NCI-H2227 treated with DMSO at 0.1 percent for 48 hours (cell line): ENCODE measurements at places on chromosomes 4 and X.

GRCh38 chr4:27692868-27693634 lies 832.4 kb downstream of the STIM2 start:
- no peak for DNase-seq

DNA sequence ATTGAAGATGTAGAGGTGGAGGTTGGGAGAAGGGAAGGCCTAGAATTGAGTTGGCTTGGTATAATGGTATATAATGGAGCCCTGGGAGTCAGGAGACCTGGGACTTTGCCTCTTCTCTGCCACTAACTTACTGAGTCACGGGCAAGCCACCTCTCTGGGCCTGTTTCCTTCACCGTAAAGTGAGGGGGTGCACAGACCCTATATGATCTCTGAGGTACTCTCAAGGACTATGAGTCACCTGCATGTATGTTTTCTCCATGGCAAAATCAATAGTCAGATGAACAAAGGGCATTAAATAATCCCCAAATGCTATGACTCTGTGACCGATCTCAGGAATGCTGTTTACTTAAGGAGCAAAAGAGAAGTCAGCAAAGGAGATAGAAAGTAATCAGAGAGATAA lies 5.1 kb downstream of the P2RY4 start:
- no peak for DNase-seq

DNA sequence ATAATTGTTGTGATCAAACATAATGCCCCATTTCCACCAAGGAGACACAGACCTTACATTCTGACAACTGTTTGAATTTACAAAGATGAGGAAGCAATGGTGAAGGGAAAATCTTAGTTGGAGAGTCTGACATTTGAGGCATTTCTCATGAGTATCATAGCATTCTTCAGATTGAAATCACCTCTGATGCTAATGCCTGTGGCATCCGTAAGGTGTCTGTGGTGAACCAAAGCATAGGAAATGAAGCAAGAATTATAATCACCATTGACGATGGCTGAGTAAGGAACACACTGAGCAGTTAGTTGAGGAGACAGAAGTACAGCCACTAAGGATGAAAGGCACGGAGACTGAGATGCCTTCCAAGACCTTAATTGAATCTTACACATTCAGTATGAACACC lies 575.7 kb downstream of the TRIML1 start:
- DNase-seq: no peak

DNA sequence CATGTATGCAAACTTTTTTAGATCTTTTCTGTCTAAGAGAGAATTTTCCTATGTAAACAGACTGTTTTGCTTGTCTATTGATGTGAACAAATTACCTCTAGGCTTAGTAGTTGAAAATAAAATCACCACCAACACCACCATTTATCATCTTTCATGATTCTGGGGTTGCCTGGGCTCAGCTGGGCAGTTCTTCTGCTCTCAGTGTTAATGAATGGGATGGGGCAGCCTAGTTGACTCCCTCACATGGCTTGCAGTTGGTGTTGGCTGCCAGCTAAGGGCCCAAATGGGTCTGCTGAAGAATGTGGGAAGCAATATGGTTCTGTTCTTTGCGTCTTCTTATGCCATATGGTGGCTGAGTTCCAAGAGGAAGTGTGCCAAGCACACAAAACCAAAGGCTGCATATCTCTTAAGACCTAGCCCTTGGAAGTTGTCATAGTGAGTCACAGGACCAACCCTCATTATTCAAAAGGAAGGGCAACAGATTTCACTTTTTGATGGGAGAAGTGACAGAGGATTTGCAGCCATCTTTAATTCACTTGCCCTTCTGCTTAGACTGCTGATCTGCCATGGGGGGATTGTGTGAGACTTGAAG lies 17.9 kb downstream of the REELD1 start:
- no peak for DNase-seq

- no peak for DNase-seq
Observed at GRCh38 chr4:189921058-189921457, 19.6 kb upstream of the FRG1 start.

DNA sequence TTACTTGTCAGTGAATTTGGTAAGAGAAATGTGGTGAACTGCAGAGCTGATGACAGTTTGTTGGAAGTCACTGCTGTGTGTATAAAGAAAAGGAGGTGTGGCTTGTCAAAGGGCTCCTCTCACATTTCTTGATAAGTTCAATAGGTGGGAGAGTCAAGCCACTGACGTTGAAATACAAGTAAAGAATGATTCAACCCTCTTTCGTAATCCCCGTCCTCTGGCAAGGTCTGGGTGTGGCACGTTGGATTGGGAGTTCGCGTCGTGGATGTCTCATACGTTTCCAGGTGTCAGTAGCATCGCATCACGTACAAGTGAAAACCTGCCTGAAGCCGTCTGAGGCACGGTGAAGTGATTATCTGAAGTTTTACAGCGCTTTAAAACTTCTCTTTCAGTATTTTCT lies 76.4 kb downstream of the EGF start:
- DNase-seq: no peak

DNA sequence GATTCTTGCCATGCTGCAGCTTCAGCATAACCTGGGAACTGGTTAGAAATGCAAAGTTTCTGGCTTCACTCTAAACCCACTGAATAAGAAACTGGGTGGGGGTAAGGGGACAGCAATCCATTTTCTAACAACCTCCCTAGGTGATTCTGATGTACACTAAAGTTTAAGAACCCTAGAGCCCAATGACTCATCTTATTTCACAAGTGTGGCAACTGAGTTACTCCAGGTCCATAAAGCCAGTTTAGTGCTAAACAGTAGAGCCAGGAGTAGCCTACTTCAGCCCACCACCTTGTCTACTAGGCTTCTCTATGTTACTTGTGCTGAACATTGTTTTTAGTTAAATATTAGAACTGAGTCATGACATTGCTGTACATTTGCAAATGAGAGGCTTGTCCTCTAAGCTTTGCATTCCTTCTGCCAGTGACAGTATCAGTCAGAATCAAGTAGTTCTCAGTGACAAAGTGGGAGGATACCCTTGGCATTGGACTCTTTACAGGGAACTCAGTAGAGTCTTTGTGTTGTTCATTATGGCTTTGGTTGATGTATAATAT lies 518.0 kb downstream of the RPA4 start:
- DNase-seq: no peak

- DNase-seq: no peak
Observed at GRCh38 chr4:63607169-63607872, 801.9 kb downstream of the TECRL start.

DNA sequence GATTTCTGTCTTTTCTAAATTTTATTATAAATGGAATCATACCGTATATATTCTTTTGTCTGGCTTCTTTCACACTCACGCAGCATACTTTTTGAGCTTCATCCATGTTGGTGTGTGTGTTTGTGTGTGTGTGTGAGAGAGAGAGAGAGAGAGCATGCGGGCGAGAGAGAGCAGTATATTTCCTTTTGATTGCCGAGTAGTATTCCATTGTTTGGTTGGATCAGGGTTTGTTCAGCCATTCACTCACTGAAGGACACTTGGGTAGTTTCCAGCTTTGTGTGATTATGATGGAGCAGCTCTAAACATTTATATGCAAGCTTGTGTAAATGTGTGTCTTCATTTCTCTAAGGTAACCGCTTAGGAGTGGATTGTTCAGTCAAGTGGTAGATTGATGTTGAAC lies 3.1 kb upstream of the L1CAM start:
- no peak for DNase-seq

GRCh38 chr4:47579235-47579634 lies 94.2 kb downstream of the ATP10D start:
- no peak for DNase-seq

- no peak for DNase-seq
Observed at GRCh38 chr4:185408432-185408831, 11.8 kb downstream of the ANKRD37 start.

DNA sequence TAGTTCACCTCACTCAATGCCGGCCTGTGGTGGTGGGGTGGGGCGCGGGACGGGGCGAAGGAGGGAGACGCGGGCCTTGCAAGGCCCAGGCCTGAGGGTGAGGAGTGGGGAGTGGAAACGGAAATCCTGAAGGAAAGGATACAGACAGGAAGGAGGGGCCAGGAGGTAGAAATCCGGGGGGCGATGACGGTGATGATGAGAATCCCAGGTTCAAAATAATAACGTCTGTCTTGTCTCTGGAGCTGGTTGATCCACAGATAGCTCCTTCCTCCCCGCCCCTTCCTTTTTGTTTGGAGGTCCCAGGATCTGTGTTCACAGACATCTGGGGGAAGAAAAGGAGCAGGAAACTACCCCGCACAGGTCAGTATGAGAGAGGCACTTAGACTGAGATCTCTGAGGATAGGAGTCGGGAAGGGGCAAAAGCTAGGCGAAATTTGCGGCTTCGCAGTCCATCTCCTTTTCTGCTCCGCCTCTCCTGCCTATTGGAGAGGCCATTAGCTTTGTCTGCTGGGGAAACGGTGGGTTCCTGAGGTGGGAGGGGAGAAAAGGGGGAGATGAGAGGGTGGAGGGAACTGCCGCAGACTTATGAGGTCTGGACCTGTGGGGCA lies 746 bp downstream of the TCEAL7 start:
- DNase-seq: peak; percentile 54

- DNase-seq: no peak
Observed at GRCh38 chr4:97917115-97917514, 226.2 kb downstream of the STPG2 start.

GRCh38 chr4:124135409-124135813 lies 577.1 kb downstream of the ANKRD50 start:
- no peak for DNase-seq

GRCh38 chr4:2933566-2934076 lies 29.6 kb downstream of the NOP14 start:
- DNase-seq: no peak

- DNase-seq: no peak
Observed at GRCh38 chr4:81084029-81084428, 53.5 kb downstream of the BMP3 start.

GRCh38 chr4:127967141-127967775 lies 2.1 kb downstream of the ABHD18 start:
- DNase-seq: no peak

- no peak for DNase-seq
Observed at GRCh38 chrX:17375637-17376430, 834 bp downstream of the NHS start.

DNA sequence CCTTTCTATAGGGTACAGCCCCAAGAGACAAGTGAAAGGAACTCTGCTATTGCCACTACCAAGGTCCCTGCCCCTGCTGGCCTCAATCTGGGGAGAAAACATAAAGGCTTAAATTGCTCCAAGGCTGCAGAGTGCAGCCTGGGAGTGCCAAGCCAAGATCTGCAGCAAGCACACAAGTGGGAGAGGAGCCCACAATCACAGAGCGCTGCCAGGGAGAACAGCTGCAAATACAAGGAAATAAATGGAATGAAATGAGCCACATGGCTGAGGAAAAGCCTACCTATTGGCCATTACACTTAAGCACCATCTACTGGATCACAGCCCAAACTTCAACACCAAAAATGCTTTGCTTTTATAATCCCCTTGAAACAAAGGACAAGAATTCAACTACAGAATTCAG lies 582.4 kb downstream of the FAM133A start:
- no peak for DNase-seq

DNA sequence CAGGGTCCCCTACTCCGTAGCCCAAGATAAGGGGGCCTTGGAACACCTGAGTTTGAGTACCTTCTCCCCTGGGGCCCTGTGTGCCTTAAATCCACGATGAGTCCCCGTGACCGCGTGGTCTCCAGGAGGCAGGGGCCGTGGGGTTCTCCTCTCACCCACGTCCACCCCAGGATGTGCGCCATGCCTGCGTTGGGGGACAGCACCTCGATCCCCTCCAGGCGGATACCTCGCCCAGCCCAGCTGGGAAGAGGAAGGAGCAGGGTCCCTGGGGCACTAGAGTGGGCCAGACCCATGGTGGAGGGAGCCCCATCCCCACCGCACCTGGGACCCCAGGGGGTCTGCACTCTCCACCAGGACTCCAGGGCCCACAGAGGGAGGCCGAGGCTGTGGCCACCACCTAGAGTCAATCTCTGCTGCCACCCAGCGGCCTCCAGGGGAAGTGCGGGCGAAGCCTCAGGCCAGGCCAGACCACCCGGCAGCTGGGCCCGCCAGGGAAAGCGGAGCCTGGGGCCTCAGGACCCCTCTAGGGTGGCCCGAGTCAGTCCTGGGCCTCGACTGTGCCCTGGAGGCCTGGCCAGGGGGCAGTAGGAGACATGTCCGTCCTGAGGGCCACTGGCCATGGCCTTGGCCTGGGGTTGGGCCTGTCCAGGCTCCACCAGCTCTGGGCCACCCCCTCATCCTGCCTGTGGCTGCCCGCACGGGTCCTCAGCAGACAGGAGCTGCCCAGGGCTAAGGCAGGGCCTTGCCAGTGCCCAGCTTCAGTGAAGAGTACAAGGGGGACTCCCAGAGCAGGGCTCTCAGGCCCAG lies 55.0 kb downstream of the FAM53A start:
- DNase-seq: no peak

GRCh38 chr4:83083925-83084475 lies 30.5 kb downstream of the PLAC8 start:
- no peak for DNase-seq

DNA sequence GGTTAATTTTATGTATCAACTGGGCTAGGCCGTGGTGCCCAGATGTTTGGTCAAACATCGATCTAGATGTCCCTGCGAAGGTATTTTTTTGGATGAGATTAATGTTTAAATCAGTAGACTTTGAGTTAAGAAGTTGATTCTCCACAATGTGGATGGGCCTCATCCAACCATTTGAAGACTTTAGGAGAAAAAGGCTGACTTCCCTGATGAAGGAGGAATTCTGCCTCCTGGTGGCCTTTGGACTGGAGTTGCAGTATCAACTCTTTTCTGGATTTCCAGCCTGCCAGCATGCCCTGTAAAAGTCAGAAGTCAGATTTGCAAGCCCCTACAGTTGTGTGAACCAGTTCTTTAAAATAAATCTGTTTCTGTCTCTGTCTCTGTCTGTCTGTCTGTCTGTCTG lies 91.4 kb downstream of the STK32B start:
- DNase-seq: no peak

DNA sequence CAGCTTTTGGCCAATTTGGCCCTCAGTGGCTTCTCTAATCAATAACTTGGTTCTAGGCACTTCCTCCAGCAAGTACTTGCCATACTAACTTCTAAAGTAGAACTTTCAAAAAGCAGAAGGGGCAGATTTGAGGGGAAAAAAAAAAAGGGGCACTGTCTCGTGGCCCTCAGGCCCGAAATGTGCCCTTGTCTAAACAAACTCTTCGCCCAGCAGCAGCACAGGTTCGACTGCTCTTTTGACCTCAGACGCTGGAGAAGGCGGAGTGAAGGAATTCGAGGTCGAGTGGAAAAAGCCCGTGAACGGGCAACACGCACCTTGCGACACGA lies 775 bp downstream of the GRPEL1 start:
- DNase-seq: no peak

DNA sequence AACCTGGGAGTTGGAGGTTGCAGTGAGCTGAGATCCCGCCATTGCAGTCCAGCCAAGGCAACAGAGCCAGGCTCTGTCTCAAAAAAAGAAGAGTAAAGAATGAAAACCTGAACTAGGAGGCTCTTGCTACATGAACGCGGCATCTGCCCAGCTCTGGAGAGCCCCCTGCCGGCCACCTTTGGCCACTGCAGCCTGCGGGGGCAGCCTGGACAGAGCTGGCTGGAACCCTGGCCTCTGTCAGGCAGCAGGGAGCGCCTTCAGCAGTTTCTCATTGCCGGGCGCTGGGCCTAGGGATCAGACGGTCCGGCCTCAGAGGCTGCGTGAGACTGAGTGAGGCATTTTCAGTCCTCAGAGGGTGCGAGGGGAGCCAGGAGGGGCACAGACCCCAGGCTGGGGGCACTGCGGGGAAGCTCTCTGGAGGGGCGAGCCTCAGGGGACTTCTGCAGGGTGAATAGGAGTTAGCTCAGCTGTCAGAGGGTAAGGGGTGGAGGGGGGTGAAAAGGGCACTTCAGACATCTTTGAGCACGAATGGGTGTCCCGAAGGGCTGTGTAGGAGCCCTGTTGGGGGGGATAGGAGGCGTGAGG lies 17.5 kb downstream of the DOK7 start:
- peak; percentile 41 for DNase-seq

GRCh38 chr4:174764105-174764729 lies 64.8 kb downstream of the GLRA3 start:
- peak; percentile 12 for DNase-seq
